ENCODE measurements at places on chromosomes 4 and X.

DNA sequence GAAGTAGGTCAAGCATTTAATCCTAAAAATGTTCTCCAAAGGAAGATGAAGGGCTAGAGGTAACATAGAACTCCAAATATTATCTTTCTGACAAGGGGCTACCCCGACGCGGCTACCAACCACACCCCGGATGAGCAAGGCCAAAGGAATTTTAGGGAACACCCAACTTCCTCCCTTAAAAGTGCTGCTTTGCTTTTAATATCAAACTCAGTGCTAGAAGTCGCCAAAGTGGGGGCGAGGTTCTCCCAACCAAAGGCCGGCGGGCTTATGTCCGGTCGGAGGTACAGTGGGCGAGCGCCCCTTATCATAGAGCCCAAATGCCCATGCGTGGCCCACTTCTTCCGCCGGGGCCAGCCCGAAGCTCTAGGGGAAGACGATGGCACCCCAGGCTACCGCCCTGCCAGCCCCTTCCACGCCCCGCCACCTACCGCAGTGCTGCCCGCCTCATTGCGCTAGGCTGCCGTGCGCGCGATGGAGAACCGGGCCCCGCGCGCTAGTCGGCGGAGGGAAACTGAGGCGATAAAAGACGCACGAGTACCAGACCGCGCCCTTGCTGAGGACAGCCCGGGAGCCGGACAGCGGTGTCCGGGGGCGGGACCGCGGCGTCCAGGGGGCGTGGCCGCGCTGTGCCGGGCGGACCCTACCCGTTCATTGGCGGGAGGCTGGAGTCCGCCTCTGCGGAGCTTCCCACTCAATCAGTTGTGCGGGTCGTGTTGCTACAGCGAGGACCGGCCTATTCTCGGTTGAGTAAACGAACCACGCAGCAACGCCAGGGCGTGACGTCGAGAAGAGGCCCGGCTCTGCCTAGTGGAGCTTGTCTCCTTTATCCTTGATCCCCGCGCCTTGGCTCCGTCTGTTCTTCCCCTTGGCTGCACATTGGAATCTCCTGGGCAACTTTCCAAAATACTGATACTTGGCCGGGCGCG is at the start of gene ACOT9:
TSS of gene ACOT9 (minus strand) at position 580 of the 926 bp plus-strand sequence. CDS start at position 448, 132 bp downstream.
- DNase-seq, result peak; percentile 90

DNA sequence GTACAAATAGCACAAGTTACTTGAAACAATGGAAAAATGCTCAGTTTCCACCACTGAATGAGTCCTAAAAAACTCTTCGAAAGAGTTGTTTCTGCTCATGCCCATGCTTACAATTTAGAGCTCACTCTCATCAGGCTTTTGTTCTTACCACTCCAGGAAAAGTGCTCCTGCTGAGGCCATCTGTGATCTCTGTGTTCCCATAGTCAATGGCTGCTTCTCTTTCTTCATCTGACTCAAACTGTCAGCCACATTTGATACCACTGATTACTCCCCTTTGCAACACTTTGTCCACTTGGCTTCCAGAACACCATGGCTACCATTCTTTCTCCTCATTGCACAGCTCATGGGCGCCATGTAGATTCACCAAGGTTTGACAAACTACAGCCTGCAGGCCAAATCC is 80.0 kb upstream of the SLC34A2 start:
- DNase-seq, result no peak

DNA sequence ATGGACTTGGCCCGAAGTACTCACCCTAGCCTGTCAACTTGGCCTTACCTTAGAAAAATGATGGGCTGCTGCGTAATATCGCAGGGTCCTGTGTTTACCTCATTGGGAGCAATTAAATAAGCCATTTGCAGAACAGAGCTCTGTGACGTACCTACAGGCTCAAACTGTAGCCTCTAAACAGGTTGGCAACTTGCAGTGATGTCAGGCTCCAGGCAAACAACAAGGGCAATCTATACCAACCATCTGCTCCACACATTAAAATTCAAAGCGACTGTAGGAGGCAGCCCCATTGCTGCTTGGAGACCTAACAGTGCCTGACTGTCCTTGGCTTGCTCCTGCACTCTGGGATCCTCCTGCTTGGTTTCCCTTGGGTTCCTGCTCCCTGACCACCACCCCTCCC is 17.2 kb downstream of the VGLL1 start:
- no peak for DNase-seq

- DNase-seq, result no peak
Observed at GRCh38 chr4:67573193-67573592, 14.7 kb downstream of the STAP1 start.

DNA sequence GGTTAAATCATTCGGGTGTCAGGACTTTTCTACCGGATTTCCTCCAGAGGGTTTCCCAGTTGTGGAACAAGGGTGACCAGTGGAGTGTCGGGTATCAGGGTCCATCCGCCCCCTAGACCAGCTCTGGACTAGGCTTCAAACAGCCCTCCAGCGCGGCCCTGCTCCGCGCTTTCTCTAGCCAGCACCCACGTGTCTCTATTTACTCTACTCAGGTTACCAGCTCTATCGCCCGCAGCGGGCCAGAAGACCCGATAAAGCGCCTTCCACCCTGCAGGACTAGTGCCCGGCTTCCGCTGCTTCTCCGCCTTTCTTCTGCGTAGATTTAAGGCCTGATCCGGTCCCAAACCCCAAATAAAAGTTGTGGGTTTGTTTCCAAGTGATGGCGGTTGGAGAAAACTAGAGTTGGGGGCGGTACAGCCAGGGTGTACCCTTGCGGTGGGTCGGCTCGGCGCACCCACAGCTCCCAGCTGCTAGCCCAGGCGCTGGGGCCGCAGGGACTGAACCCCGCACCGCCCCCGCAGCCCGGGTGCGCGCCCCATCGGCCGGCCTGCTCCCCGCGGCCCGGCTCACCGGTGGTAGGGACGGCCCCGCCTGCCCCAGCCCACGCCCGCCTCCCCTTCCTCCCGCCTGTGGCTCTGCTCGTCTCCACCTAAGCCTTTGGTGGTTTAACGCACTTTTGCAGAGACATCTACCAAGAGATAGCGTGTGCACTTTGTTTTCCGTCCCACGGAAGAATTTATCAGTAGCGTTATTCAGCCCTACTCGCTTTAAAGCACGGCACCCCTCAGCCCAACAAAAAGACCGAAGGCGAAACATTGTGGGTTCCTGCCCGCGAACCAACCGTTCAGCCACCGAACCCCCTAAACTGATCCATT is 2.1 kb downstream of the LEF1 start:
- DNase-seq, result peak; percentile 58
